HT1080 (cell line): ENCODE measurements at places on chromosomes 3 and 15. TPM values are rescaled to one million over a fixed set of nuclear protein-coding genes. Genes with fewer than 3 reads are reported as not detected.

GRCh38 chr3:183664913-183665381, 29.5 kb downstream of the KLHL24 start:
- DNase-seq = peak; percentile 96

Gene CNTN3
- 2.8 and 3.0 TPM in 2 replicates for total RNA-seq

DNA sequence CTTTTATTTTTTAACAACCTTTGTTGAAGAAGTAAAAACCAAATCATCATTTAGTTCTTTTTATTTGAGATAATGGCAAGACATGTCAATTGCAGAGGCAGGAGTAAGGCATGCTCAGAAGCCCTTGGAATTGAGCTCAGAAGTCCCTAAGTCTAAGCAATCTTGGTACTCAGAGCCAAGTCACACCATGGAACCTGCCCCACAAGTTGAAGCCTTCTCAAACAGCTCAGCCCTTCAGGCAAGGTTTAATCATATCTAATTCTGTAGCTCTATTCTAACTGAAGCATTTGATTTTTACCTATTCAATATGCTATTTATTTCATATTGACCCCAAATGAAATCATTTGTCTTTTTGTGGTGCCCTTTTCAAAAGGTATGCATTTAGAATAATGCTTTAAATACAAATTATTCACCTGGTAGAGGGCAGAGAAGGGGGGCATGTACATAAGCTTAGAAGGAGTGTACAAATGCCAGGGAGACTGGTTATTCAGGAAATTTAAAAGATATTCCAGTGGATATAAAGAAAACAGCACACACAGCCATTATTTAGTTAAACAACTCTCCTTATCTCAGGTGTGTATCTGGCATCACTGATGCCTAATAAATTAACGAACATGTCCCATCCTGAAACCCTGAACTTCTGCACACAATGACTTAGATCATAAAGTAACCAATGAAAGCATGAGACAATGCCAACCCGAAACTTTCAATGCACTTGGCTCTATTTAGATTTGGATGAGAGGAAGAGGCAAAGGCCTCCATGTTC, 26.2 kb upstream of the TOP2B start:
- DNase-seq = no peak

- DNase-seq = peak; percentile 8
These were observed 617.1 kb downstream of the NTRK3 start for GRCh38 chr15:87639305-87640011.

GRCh38 chr3:190089711-190090110, 31.0 kb downstream of the P3H2 start:
- DNase-seq = peak; percentile 80

DNA sequence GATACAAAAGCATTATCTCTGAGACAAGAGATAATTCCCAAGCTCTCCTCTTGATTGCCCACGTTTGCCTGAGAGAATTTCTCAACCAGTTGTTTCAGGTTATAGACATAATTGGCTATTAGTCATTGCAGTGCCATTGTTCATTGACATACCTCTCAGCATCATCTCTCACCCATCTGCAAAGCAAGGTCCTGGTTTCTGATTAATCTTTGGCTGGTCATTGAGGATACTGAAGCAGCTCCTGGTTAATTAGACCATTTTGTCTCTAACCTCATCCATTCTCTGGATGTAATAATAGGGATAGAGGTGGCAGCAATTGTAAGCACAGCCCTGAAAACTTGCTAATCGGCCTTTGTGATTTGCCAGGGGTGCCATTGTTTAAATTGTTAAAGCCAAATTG, 104.2 kb downstream of the CNTN6 start:
- DNase-seq = no peak

DNA sequence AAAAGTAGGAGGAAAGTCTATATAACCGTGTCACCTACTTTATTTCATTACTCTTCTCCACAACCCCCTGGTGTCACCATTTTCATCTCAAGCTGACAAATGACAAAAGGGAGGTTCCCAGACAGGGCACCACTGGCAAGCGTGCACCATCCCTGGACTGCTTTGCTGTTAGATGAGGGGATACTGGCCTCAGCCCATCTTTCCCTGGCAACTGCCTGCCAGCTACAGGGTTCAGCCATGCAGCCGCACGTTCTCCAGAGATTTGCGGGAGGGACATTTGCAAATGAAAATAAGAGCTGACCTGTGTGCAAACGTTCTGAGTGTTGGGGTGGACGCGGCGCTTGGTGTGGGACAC, 660 bp downstream of the UROC1 start:
- DNase-seq = no peak

Gene TP63
- total RNA-seq = 0.06 and 0.27 TPM in 2 replicates

Gene TM4SF18
- total RNA-seq = 0.03 TPM in 1 of 2 replicates, not detected in the other

Gene ERICH6
- not detected in 2 replicates for total RNA-seq

GRCh38 chr15:41809526-41810220, 18.2 kb upstream of the JMJD7 start:
- no peak for DNase-seq

DNA sequence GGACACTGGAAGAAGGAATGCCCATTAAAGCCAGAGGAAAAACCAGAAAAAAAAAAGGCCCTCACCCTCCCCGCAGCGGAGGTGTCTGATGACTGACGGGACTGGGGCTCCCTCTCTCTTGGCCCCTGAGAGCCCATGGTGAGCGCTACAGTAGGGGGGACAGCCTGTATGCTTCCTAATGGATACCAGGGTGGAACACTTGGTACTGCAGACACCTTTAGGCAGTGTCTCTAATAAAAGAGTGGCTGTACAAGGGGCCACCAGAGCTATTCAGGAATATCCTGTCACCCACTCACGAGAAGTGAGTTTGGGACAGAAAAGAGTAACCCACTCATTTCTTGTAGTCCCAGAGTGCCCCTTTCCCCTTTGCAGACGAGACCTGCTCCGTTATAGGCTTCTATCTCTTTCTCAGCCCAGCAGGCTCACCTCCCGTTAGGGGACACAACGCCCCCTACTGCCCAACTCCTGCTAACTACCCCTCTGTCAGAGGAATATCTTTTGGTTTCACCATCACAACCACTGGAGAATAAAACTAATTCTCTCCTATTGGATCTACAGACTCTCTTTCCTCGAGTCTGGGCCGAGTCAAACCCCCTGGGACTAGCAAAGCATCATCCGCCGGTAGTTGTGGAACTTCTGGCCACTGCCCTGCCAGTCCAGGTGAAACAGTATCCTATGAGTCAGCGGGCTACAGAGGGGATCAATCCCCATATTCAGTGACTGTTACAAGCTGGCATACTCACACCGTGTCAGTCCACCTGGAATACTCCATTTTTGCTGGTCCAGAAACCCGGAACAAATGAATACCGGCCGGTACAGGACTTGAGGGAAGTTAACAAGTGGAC, 40.8 kb downstream of the ZBTB11 start:
- peak; percentile 46 for DNase-seq

DNA sequence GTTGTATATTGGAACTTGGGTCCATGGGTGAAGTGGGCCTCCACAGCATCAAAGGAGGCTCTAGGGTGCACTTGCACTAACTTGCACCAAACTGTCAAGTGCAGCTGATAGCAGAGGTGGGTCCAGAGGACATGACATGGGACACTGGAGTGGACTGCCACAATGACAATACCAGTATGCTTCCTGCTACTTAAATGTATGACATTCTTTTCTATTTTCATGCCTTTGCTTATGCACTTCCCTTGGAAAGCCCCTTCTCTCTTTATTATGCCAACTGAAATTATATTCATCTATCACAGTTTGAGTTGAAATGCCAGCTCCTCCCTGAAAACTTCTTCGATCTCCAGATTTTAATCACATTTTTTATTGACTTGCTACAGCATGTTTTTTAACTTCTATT, 101.8 kb downstream of the CFAP20DC start:
- no peak for DNase-seq

Gene BBX
- 52.6 and 54.1 TPM in 2 replicates for total RNA-seq

- no peak for DNase-seq
These were observed 8.6 kb downstream of the ZXDC start for GRCh38 chr3:126466886-126467610.

Gene CTDSPL
- 23.5 and 25.4 TPM in 2 replicates for total RNA-seq

Gene HESX1
- total RNA-seq = 0.20 and 1.3 TPM in 2 replicates

DNA sequence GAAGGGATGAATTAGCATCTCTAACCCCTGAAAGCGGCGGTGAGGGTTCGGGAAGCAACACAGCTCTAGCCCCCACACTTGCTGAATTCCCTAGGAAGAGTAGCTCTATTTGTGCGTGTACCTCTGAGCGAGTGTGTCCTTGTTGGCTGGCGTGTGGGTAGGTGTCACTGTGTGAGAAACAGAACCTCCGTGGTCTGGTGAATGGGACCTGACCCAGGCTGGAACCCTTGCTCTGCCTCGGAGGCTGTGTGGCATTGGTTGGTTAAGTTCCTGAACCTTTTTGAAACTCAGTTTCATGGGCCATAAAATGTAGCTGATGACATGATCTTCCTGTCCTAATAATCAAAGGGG, 414 bp upstream of the TMEM115 start:
- no peak for DNase-seq

- no peak for DNase-seq
These were observed 49.9 kb downstream of the SLC25A26 start for GRCh38 chr3:66270701-66271100.

Gene DIS3L
- 21.1 and 21.3 TPM in 2 replicates for total RNA-seq

GRCh38 chr15:26621816-26622215, 151.1 kb downstream of the GABRB3 start:
- no peak for DNase-seq

DNA sequence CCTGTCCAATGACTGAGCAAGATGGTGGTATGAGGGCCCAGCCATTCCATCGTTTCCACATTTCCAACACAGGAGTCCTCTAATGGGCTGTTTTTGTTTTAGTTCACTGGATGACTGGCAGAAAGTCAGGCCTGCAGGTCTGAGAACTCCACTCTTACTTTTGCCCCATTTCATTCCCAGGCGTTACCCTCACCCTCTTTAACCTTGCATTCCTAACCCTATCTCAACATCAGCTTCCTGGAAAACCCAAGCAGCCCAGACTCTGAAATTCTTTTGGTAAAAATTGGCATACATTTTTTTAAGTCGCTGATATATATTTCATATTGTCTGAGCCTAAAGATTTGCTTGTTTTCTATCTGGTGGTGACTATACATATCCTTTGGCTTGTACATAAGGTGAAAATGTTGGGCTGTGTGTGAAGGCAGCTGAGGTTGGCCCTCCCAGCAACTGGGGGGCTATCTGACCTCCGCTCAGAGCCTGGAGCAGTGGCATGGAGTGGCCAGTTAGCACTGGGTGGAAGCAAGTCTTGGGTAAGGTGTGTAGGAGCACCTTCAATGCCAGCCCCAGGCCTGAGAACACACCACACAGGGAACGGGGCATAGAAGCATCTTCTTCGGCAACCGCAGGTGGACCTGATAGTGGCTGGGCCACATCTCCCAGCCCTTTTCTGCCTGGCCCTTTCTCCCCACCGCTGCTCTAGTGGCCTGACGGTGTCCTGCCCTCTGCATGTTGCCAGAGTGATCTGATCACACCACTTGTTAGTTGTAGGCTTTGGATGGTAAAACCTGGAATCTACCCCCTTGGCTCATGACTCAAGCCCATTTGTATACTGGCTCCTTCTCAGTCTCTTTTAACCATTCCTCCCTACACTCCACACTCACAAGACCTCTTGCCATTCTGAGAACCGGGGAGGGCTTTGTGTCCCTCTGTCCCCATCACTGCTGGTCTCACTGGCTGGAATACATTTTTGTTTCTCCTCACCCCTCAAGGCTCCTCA, 50.0 kb downstream of the AMOTL2 start:
- no peak for DNase-seq

Gene STAB1
- total RNA-seq = not detected in 2 replicates

Gene ZPLD1
- 0.11 and 0.23 TPM in 2 replicates for total RNA-seq

- no peak for DNase-seq
These were observed 337.3 kb upstream of the ARRDC4 start for GRCh38 chr15:97623091-97623661.

DNA sequence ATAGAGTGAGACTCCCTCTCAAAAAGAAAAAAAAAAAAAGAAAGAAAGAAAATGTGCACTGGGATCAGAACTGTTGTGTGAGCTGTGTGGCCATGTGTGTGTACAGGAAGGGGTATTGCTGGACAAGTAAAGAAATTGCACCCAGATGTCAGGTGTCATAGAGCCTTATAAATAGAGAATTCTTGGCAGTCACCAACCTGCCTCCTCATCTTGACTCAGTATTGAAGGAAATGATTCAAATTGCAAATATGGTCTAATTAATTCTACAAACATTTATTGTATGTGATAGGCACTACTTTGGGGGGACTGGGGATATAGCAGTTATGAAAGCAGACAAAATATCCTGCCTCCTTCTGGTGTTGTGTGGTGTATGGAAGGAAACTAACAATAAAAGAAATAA, 243.8 kb upstream of the TTC14 start:
- peak; percentile 84 for DNase-seq

Gene PLSCR2
- not detected in 2 replicates for total RNA-seq
